ENCODE measurements at places on chromosomes 3 and 15.
A peak's percentile ranks its signal among the peaks of the same experiment; 100 is the strongest.

DNA sequence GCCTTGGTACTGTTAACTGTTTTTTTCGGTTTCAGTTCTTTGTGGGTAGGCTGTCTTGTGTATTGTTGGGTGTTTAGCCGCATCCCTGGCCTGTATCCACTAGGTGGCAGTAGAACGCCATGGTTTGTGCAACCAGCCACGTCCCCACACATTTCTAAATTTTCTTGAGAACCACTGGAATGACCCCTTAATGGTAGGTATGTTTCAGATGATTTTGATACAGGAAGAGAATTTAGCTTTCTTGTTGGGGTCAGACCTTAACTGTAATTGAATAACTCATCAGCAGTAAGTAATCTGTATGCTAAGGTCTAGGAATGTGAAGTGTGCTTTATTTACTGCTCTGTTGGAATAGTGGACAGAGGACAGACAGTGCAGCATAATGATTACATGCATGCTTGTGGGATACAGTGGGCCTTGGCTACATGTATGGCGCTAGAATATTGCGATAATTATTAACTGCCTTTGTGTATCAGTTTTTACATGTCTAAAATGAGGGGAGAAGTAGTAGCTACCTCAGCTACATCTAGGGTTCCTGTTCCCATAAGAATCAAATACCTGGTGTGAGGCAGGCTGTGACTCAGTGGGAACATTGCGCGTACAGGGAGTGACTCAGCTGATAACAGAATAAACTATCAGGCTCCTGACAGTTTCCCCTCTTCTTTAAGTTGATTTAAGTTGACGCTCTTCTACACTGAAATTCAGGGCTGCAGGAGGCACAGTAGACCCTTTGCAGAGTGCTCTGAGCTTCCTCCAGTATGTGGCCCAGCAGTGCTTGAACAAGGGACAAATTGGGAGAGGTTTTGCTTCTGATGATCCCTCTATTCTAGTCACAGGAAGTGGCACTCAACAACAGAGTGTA lies 25.0 kb upstream of the GPR171 start:
- DNase-seq, result peak; percentile 82

DNA sequence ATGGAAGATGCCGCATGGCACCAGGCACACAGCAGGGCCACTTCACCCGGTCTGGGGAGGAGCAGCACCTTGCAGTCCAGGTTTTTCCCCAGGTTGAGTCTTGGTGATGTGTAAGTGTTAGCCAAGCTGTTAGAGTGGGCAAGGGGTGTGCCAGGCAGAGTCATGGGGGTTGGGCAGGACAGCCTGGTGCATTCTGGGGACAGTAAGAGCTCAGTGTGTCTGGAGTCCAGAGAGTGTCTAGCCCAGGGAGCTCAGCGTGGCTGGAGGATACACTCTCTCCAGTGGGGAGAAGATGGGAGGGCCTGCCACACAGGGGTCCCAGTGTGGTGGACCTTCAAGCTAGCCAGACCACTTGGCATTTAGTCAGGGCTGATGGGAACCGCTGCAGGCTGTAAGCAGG lies 87.4 kb downstream of the AAGAB start:
- DNase-seq, result no peak

GRCh38 chr3:99911433-99911832 lies 93.8 kb downstream of the CMSS1 start:
- no peak for DNase-seq

DNA sequence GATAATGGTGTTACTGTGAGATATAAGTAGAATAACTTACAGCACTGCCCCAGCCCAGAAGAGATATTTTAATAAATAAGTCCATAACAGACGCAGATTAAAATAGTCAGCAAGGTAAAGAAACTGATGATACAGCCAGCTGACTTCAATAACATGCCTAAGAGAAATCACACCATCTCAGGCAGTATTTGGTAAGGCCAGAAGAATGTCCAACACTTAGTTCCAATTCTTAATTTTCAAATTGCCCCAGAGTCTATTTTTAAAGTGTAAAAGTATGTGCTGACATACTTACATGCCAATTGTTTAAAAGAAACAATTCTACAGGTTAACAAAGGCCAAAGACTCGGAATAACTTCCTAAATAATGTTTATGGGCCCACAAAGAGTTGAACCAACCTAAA lies 1.6 kb downstream of the GNB4 start:
- DNase-seq, result no peak

- DNase-seq, result no peak
Observed at GRCh38 chr3:186963636-186964035, 33.3 kb downstream of the ST6GAL1 start.

DNA sequence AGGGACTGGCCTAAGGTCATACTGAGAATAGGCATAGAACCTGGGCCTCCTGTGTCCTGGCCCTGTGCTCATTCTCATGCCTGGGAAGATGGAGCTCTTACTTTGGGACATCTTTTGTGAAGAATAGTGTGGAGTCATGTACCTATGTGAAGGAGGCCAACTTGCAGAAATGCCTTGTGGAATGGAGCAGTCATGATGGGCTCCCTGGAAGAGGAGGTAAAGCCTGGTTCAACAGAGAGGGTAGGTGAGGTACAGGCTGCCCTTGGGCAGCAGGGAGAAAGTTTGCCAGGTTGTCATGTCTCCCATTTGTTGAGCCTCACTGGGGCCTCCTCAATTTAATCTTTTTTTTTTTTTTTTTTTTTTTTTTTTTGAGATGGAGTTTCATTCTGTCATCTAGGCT lies 18.1 kb downstream of the MAPKAPK3 start:
- no peak for DNase-seq

DNA sequence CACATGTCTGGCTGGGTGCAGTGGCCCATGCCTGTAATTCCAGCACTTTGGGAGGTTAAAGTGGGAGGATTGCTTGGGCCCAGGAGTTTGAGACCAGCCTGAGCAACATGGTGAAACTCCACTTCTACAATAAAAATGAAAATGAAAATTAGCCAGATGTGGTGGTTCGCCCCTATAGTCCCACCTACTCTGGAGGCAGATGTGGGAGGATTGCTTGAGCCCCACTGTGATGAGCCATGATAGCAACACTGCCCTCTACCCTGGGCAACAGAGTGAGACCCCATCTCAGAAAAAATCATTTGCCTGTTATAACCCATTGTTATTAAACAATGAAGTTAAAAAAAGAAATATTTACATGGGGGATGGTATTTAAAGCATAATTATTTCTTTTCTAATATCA lies 240.1 kb upstream of the ZPLD1 start:
- DNase-seq, result no peak

Measured in KG1 (cell line).